ENCODE measurements at places on chromosomes 13 and 19.

- no peak for DNase-seq
These were observed 153.5 kb upstream of the ZNF507 start for GRCh38 chr19:32191921-32192320.

DNA sequence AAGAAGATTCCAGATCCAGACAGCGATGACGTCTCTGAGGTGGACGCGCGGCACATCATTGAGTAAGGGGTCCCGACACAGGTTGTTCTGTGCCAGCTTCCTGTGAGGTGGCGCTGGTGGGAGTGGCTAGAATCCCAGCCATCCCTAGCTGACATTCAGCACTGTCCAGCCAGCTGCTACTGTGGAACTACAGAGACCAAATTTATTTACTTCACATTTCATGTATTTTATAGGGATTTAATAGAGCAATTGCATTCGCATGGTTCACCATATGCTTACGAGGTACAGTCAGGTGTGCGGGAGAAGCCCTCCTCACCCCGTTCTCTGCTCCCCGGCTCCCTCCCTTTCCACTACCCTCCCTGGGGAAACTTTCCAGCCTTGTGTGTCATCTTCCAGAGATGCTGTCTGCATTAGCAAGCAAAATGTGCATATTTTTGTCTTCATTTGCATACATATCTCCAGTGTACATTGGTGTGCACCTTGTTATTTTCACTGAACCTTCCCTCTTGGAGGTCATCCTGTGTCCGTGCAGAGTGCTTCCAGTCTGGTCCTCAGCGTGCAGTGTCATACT is 47.2 kb downstream of the SMARCA4 start:
- DNase-seq, result no peak

GRCh38 chr13:109990296-109990695 is 203.9 kb upstream of the IRS2 start:
- no peak for DNase-seq

GRCh38 chr19:29667901-29668341 is 2.7 kb downstream of the PLEKHF1 start:
- DNase-seq, result peak; percentile 72

DNA sequence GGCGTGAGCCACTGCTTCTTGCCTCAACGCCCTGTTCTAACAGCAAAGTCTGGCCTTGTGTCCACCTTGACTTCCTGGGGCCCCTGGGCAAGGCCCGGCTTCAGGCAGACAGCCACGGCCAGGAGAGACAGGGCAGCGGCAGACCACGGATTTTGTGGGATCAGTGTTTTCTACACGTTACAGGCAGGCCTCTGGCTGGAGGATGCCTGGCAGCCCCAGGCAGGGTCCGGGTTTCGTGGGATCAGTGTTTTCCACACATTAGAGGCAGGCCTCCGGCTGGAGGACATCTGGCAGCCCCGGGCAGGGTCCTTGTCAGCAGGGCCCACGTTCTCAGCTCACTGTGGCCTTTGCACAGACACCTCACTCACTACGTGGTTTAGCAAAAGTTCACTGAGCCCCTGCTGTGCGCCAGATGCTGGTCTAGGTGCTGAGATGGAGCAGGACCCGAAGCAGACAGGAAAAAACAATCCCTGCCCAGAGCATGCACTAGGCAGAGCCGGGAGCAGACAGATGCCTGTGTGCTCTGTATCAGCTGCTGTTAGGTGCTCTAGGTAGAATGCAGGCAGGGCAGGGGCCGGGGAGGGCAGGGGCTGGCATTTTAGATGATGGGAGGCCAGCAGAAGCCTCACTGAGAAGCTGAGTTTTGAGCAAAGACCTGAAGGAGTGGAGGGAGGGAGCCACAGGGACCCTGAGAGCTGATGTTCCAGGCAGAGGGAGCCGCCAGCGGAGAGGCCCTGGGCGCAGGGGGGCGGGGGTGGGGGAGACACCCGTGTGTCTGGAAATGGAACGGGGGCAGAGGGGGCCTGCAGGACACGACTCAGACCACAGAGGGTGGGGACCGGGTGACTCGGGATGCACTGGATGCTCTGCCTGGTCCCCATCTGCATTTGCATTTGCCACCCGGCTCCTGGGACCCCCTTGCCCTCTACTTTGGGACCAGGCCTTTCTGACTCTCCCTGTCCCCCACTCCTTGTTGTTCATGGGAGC is 25.0 kb upstream of the NCCRP1 start:
- DNase-seq, result no peak

- DNase-seq, result peak; percentile 46
These were observed 5.8 kb upstream of the ONECUT3 start for GRCh38 chr19:1747285-1748114.

DNA sequence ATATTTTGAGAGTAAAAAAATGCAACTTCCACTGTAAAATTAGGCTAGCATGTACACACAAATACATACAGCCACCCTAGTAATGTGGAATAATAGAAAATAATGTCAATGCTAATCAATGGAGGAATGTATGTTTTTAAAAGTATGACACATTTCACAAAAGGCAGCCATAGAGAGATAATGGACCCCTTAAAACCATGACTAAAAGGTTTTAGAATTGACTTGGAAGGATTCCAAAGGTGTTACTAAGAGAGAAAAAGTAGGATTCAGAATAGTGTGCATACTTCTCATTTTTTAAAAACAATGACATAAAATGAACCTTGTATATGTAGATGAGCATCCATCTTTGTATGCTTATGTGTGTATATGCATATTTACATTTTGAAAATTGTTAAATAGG is 597.9 kb upstream of the PCDH9 start:
- DNase-seq, result no peak

DNA sequence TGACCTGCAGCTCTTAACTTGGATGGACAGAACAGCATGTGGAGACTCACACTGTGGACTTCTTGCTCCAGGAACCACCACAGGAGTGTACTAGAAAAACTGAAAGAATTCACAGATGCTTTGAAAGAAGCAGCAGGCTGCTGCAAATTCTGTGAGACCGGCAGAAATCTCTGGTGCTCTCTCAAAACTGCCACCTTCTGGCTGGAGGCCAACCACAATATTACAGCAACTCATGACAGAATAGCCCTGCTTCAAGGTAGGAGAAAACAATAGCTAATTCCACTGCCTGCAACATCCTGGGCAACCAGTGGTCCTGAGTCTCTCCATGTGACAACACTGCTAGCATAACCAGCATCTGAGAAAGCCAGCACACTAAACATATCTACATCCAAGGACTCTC is 26.9 kb downstream of the CDK8 start:
- DNase-seq, result no peak

DNA sequence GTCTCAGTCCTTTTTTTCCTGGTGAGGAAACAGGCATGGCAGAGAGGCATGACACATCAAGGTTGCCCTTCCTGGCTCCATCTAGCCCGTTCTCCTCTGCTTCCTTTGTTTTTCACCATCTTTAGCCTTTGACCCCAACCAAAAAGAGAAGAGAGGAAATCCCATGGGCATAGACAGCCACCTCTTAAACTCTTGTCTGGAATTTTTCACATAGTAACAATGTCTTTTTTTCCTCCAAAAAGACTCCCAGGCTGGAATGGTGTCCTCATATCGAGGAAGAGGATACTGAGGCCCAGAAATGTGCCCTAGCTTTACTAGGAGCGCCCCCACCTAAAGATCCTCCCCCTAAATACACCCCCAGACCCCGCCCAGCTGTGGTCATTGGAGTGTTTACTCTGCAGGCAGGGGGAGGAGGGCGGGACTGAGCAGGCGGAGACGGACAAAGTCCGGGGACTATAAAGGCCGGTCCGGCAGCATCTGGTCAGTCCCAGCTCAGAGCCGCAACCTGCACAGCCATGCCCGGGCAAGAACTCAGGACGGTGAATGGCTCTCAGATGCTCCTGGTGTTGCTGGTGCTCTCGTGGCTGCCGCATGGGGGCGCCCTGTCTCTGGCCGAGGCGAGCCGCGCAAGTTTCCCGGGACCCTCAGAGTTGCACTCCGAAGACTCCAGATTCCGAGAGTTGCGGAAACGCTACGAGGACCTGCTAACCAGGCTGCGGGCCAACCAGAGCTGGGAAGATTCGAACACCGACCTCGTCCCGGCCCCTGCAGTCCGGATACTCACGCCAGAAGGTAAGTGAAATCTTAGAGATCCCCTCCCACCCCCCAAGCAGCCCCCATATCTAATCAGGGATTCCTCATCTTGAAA is at the start of gene GDF15:
Gene GDF15 (plus strand): TSS at position 484 of the 868 bp plus-strand sequence. CDS start 32 bp downstream, at position 516.
- DNase-seq, result no peak

DNA sequence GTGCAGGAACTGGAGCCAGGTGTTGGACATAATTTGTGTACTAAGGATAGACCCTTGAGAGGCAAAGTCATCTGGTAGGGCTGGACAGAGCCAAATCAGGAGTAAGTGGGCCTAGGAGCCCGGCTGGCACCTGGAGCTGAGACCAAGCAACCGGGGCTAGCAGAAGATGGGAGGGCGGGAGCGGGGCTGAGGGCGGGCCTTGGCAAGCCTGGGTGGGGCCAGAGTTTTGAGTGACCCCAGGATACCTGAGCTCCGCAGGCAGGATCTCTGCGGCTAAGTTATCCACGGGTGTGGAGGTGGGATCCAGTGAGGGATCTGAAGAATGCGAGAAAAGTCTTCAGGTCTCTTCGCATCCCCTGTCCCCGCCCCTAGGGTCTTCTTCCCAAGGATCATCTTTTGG is 8.2 kb downstream of the HOOK2 start:
- DNase-seq, result no peak

- peak; percentile 83 for DNase-seq
These were observed 42.6 kb downstream of the KLF2 start for GRCh38 chr19:16367261-16367683.

- no peak for DNase-seq
These were observed 18.7 kb upstream of the SIAH3 start for GRCh38 chr13:45870232-45870631.

DNA sequence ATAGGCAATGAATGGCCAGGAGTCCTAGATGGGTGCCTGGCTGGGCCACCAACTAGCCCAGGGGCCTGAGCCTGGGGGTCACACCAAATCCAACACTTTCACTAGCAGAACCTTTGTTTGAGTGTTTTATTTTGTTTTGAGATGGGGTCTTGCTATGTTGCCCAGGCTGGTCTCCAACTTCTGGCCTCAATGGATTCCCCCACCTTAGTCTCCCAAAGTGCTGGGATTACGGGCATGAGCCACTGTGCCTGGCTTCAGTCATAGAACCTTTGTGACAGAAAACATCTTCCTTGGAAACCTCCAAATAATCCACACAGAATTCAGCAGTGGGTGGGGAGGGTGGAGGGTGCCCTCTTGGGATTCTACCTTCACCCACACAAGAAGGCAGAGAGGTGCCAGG is 6.1 kb downstream of the PRKACA start:
- no peak for DNase-seq

DNA sequence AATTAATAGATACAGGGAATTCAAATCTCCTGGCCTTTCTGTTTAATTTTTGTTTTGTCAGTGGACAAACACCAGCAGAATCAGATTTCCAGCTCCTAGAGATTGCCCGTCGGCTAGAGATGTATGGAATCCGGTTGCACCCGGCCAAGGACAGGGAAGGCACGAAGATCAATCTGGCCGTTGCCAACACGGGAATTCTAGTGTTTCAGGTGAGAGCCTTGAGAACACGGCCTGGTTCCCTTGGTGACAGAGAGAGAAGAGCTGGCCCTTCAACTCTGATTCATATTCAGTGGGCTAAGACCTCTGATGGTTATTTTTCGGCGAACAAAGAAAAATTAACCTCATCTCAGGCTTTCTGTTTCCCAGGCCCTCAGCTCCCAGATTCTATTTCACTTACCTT is 191.3 kb downstream of the STK24 start:
- no peak for DNase-seq

DNA sequence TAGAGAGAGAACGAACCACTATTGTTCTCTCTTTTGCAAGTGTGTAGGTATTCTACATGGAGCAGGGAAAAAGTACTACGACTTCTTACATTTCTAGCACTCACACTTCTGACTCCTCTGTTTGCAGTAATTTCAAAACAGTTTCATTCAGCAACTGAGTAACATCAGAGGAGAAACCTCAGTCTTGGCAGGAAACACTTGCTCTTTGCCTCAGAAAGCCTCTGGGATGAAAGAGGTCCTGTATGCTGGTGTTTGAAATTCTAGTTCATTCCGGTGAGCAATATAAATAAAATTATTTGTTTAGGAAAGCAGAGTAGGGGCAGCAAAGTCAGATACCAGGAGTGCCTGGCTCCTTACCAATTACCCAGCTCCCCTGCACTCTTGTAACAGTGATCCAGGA is 595.5 kb downstream of the TBC1D4 start:
- no peak for DNase-seq

DNA sequence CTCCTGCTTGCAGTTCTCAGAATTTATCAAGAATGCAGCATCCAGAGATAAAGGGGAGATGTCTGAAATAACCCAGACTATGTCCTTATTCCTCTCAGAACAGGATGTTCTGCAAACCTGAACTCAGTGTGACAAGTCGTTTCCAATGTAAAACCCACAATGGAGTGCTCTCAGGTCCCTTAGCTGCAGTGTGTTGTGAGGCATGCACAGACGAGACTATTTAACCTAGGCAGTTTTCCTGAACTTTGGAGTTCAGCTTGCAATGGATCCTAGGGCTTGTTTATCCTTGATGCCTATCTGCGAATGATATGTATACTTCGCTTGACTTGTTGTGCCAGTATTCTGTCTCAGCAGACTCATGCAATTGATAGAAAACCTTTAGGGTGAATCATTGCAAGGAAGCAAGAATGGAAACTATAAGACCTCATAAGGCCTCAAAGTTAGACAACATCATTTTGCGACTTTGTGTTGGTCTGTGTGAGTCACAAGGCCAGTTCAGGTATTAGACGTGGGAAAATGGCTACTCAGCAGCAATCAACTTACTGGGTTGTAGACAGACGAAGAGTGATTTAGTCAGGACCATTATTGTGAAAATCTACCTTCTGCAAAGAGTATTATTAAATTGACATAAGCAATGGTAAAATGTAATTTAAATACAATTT is 2439.9 kb upstream of the PCDH20 start:
- peak; percentile 13 for DNase-seq

- no peak for DNase-seq
These were observed 20.2 kb upstream of the CD70 start for GRCh38 chr19:6610934-6611852.

- DNase-seq, result no peak
These were observed 118.3 kb downstream of the COL4A2 start for GRCh38 chr13:110425444-110425780.

GRCh38 chr13:21008026-21008425 is 53.4 kb downstream of the LATS2 start:
- no peak for DNase-seq

GRCh38 chr19:14433554-14434501 is 722 bp downstream of the PKN1 start:
- DNase-seq, result no peak

DNA sequence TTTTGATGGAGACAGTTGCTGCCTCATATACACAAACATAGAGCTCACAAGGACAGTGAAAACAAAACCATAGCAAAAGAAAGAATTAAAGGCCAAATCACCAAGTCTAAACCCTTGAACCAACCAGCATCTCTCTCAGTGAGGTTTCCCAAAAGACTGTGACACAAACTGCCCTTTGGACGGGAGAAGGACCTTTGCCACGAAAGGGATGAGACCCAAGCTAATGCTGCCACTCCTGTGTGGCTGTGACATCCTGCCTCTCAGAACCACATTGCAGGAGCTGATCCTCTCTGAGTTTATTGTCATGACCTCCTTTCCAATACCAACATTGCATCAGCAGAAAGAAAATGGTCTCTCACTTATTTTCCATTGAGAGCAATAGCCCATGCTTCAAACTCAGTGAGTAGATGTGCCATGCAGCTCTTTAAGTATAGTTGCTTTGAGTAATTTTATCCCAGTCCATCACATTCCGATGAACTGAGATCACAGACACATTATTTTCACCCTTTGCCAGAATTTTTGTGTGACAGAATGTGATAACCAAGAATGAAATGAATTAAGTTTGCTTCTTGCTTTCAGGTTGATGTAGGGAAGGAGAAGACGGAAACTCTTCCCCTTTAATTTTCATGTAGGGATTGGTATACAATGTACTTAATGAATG is 133.5 kb upstream of the IRS2 start:
- DNase-seq, result no peak

All from activated CD4-positive, alpha-beta T cell treated with anti-CD3 and anti-CD28 coated beads, Interleukin-2, amount 50 U/mL, for 16 hours (primary cell).